Activated CD8-positive, alpha-beta memory T cell treated with anti-CD3 and anti-CD28 coated beads for 1 hour (primary cell): ENCODE measurements at places on chromosomes 5 and 9.

DNA sequence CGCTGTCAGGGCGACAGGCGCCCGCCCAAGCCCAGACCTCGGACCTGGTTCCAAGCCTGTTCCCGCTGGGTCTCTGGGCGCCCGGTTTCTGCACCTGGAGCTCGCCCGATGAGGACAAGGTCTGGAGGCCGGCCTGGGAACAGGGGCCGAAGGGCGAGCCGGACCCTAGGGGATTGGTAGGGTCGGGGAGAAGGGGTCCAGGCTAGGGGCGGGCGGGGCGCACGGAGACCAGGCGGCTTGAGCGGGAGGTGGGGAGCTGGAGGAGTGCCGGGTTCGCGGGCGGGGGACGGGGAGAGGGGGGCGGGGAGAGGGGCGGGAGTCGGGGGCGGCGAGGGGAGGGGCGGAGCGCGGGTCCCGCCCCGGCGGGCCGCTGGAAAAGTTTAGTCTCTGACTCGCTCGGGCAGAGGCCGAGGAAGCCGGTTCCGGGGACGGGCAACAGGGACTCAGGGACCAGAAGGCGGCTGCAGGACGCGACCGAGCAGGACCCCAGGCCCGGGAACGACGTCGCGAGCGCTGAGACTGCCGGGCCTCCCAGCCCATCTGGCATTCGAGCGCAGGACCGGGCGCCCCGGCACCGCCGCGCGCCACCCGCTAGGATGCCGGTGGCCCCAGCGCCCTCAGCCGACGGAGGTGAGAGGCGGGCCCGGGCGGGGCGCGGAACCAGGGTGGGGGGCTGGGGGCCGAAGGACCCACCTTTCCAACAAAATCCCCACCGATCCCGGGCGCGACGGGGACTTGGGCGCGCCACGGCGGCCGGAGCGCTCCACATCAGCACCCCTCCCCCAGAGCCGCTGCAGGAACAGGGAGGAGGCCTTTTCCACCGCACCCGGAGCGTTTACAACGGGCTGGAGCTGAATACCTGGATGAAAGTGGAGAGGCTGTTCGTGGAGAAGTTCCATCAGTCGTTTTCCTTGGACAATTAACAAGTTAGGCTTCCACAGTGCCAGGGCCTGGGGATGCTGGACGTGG is at the start of gene S1PR3:
TSS of gene S1PR3 (plus strand) at position 403 of the 969 bp plus-strand sequence. CDS start 9,733 bp downstream, outside the sequence.
- DNase-seq = no peak

DNA sequence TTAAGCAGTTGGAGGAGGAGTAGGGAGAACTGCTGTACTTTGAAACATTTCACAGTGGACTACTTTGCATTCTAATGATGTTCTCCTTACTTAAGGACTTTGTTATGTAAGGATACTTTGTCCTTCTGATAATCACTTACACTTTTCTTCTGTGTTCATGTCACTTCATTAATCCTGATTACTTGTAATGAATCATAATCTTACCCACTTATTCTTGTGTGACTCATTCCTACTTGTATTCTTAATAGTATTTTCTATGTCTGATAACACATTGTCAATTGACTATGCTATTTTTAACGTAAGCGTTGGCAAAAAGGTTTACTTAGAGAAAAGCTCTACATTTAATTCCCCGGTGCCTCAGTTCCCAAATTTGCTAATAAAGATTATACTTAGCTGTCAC is 63.8 kb downstream of the GHR start:
- no peak for DNase-seq

GRCh38 chr9:33103501-33104281 is 27.2 kb upstream of the SMU1 start:
- DNase-seq = no peak

- no peak for DNase-seq
These were observed 160.2 kb downstream of the DENND1A start for GRCh38 chr9:123769719-123770118.
